Fibroblast of lung (primary cell): ENCODE measurements at places on chromosomes 16 and 17. TPM values are rescaled to one million over a fixed set of nuclear protein-coding genes. Genes with fewer than 3 reads are reported as not detected.

Gene KRTAP16-1
- total RNA-seq, result not detected in 2 replicates

Gene KLHL10
- total RNA-seq, result 0.26 and 0.33 TPM in 2 replicates

Gene RBFOX1
- total RNA-seq, result not detected in 2 replicates

Gene ZNF747
- total RNA-seq, result 7.4 and 10.6 TPM in 2 replicates

Gene ACSM5
- not detected in 2 replicates for total RNA-seq

Gene KRTAP4-5
- total RNA-seq, result not detected in 2 replicates

Gene ST6GALNAC1
- not detected in 2 replicates for total RNA-seq

Gene ZNF469
- 1.3 and 1.5 TPM in 2 replicates for total RNA-seq

Gene SMPD3
- under 0.01 TPM in 2 replicates for total RNA-seq

Gene DNASE1L2
- 0.77 and 0.99 TPM in 2 replicates for total RNA-seq

Gene SARM1
- total RNA-seq, result 3.1 TPM in 2 replicates

Gene FA2H
- not detected in 2 replicates for total RNA-seq

Gene UMOD
- total RNA-seq, result not detected in 2 replicates

Gene HS3ST2
- not detected in 2 replicates for total RNA-seq

Gene CCL7
- total RNA-seq, result 0.33 and 0.51 TPM in 2 replicates

Gene GP1BA
- not detected in 2 replicates for total RNA-seq

Gene NOD2
- 0.26 and 0.50 TPM in 2 replicates for total RNA-seq

Gene TMEM107
- 15.4 and 36.0 TPM in 2 replicates for total RNA-seq

Gene EME1
- 0.51 and 2.3 TPM in 2 replicates for total RNA-seq
